Liver (tissue), 10 donors: ENCODE measurements at places on chromosomes 6 and 20. TPM values are rescaled to one million over a fixed set of nuclear protein-coding genes. Genes with fewer than 3 reads are reported as not detected.

GRCh38 chr6:91864911-91865310 lies 1278.0 kb upstream of the MAP3K7 start:
- DNase-seq = no peak
- H3K4me1 ChIP-seq = no peaks in the 10 kb centered on the region
- no peaks in the 10 kb centered on the region for H3K27me3 ChIP-seq
- H3K4me3 ChIP-seq = no peak overlapping the region
- H3K27ac ChIP-seq = no peak overlapping the region
- H3K36me3 ChIP-seq = no peaks in the 10 kb centered on the region

- DNase-seq = peak; percentile 36
- no peak overlapping the region for H3K27ac ChIP-seq
- H3K27me3 ChIP-seq = no peaks in the 10 kb centered on the region
These were observed 197.7 kb downstream of the FAXC start for GRCh38 chr6:99151634-99152346.

- H3K27me3 ChIP-seq = no peaks in the 10 kb centered on the region
- H3K4me1 ChIP-seq = no peaks in the 10 kb centered on the region
- no peak overlapping the region for H3K4me3 ChIP-seq
- DNase-seq = no peak
- no peaks in the 10 kb centered on the region for H3K36me3 ChIP-seq
- H3K27ac ChIP-seq = no peak overlapping the region
These were observed 489.3 kb upstream of the FLRT3 start for GRCh38 chr20:14826543-14827313.

- H3K27ac ChIP-seq = no peak overlapping the region
- H3K4me3 ChIP-seq = no peak overlapping the region
- DNase-seq = no peak
- no peaks in the 10 kb centered on the region for H3K36me3 ChIP-seq
- H3K27me3 ChIP-seq = no peaks in the 10 kb centered on the region
These were observed 13.0 kb downstream of the CFAP61 start for GRCh38 chr20:20065361-20065760.

DNA sequence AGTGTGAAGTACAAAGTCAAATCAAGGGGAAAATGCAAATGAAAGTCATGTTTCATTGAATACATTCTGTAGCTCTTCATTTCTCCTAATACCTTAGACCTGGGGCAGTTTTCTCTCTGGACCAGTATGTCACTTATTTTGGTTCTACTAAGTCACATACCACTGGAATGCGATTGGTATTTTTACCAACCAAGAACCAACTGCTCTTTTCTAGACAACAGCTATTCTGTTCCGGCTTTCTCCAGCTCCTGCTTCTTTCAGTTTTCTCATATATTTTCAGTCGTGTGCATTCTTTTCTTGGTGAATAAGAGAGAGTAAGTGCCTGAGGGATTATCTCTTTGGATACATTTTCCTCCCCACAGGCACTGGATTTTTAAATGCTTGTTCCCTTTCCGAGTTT lies 39.2 kb upstream of the SPACA1 start:
- no peaks in the 10 kb centered on the region for H3K27me3 ChIP-seq
- no peak overlapping the region for H3K27ac ChIP-seq
- no peak for DNase-seq
- no peaks in the 10 kb centered on the region for H3K36me3 ChIP-seq

DNA sequence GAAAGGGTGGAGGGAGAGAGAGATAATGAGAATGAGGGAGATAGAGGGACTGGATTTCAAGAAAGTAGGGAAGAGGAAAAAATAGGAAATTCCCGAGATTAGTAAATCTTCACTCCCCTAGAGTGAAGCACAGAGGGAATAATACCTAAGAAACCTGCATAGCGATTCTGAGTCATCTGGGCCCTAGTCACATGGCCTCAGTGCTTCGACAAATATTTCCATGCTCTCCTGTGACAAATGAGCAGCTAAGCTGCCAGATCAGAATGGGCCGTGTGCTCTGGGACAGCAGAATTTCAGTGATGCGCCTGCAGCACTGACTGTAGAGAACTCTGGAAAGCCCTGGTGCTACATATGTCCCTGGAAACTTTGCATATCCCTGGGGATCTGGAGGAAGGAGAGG lies 48.6 kb upstream of the GRIK2 start:
- H3K4me1 ChIP-seq = no peaks in the 10 kb centered on the region
- H3K27me3 ChIP-seq = no peaks in the 10 kb centered on the region
- DNase-seq = no peak
- no peaks in the 10 kb centered on the region for H3K36me3 ChIP-seq
- no peak overlapping the region for H3K4me3 ChIP-seq

GRCh38 chr6:52409499-52409898 lies 10.6 kb upstream of the EFHC1 start:
- H3K36me3 ChIP-seq = no peaks in the 10 kb centered on the region
- no peak for DNase-seq
- H3K27ac ChIP-seq = no peak overlapping the region

- no peak overlapping the region for H3K4me3 ChIP-seq
- no peak for DNase-seq
- no peak overlapping the region for H3K27ac ChIP-seq
These were observed 487.5 kb downstream of the EPM2A start for GRCh38 chr6:145247692-145248419.

DNA sequence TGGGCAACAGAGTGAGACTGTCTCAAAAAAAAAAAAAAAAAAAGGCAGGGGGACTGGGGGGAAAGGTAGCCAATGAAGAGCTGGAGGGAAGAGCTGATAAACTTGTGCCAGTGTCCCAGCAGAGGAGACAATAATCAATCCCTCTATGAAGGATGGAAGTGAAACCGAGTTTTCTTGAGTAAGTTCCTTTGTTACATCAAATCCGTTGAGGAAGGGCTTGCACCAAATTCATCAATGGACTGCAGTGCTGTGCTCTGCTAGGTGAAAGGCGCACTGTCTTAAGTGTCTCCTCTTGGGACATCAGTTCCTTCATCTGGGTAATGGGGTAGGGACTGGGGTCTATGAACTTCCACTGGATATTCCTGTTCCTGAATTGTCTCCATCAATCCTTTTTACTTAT lies 3.0 kb upstream of the CRIP3 start:
- peaks cover 7% of the 10 kb centered on the region for H3K4me1 ChIP-seq
- H3K27ac ChIP-seq = no peak overlapping the region
- no peaks in the 10 kb centered on the region for H3K36me3 ChIP-seq
- H3K27me3 ChIP-seq = no peaks in the 10 kb centered on the region
- no peak for DNase-seq

DNA sequence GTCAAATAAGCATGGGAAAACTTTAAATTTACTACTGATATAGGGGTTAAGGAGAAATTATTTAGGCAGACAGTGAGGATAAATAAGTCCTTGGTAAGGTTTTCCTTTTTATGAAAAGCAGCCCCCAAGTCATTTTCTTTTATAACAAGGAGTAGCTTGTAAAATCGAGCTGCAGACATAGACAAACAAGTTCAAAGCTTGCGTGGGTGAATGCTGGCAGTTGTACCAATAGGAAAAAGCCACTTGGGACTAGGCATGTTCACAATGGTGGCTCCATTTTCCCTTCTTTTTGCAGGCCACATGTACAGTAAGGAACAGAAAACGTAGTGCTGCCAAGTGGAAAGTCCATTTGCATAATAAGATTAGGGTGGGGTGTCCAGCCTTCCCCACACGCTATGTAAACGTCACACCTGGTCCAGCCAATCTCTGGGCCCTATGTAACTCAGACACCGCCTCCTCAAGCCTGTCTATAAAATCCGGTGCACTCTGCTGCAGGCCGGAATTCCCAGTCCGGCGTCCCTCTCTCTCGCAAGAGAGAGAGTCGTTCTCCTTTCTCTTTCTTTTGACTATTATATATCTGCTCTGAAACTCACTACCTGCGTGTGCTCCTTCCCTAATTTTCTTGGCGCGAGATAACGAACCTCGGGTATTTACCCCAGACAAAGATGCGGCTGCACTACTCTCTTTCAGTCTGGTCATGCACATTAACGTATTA lies 217.1 kb upstream of the MAN1A1 start:
- DNase-seq = no peak
- no peaks in the 10 kb centered on the region for H3K4me1 ChIP-seq
- no peak overlapping the region for H3K27ac ChIP-seq
- peaks cover 1% of the 10 kb centered on the region for H3K36me3 ChIP-seq
- H3K27me3 ChIP-seq = no peaks in the 10 kb centered on the region

- H3K27me3 ChIP-seq = no peaks in the 10 kb centered on the region
- H3K36me3 ChIP-seq = no peaks in the 10 kb centered on the region
- no peak for DNase-seq
- no peak overlapping the region for H3K27ac ChIP-seq
- H3K4me3 ChIP-seq = no peak overlapping the region
These were observed 296.3 kb downstream of the LRFN2 start for GRCh38 chr6:40290816-40291215.

GRCh38 chr6:33848484-33848883 lies 44.7 kb upstream of the MLN start:
- H3K4me3 ChIP-seq = no peak overlapping the region
- DNase-seq = no peak
- H3K27ac ChIP-seq = no peak overlapping the region
- no peaks in the 10 kb centered on the region for H3K36me3 ChIP-seq

DNA sequence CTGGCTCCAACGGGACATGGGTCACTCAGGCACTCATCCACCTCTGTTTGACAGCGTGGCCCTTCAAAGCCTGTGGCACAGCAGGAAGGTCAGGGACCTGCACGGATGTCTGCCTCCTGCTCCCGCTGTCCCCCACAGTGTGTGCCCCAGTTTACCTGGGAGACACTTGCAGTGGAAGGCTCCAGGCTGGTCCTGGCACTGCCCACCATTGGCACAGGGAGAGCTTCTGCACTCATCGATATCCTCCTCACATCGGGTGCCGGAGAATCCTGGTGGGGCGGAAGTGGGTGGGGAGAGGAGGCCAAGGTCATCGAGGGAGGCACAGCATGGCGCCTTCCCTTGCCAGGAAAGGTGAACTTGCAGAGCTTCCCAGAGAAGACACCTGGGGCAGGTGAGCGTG lies 6.9 kb downstream of the NOTCH4 start:
- no peaks in the 10 kb centered on the region for H3K36me3 ChIP-seq
- no peak for DNase-seq
- no peak overlapping the region for H3K27ac ChIP-seq
- H3K4me1 ChIP-seq = no peaks in the 10 kb centered on the region
- no peaks in the 10 kb centered on the region for H3K27me3 ChIP-seq

GRCh38 chr6:43799551-43800297 lies 29.7 kb downstream of the VEGFA start:
- H3K4me1 ChIP-seq = peaks cover 31% of the 10 kb centered on the region
- no peak for DNase-seq
- H3K36me3 ChIP-seq = no peaks in the 10 kb centered on the region
- H3K4me3 ChIP-seq = no peak overlapping the region
- H3K27me3 ChIP-seq = no peaks in the 10 kb centered on the region

DNA sequence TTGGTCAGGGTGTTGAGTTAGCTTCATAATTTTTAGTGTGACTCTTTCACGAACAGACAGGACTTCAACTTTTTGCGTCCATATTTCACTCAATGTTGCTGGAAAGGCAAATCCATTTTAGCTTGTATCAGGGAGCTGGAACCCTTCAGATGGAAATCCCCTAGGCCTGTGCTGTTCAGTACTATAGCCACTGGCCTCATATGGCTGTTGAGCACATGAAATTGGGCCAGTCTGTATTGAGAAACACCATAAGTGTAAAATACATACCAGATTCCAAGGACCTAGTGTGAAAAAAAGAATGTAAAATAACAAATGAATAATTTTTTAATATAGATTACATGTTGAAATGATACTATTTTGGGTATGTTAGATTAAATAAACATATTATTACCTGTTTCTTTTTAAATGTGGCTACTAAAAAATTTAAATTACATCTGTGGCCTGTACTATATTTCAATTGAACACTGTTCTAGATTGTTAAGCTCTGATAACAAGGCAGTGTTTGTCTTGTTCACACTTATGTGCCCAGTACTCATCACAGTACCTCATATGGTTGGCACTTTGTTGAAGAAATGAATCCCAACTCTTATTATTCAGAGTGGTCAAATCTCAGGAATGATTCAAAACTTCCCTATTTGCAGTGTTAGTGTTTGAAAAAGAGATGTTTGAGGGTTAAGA lies 34.3 kb downstream of the CTNNBL1 start:
- peaks cover 56% of the 10 kb centered on the region for H3K4me1 ChIP-seq
- no peaks in the 10 kb centered on the region for H3K27me3 ChIP-seq
- H3K36me3 ChIP-seq = peaks cover under 1% of the 10 kb centered on the region
- H3K4me3 ChIP-seq = no peak overlapping the region
- no peak for DNase-seq

DNA sequence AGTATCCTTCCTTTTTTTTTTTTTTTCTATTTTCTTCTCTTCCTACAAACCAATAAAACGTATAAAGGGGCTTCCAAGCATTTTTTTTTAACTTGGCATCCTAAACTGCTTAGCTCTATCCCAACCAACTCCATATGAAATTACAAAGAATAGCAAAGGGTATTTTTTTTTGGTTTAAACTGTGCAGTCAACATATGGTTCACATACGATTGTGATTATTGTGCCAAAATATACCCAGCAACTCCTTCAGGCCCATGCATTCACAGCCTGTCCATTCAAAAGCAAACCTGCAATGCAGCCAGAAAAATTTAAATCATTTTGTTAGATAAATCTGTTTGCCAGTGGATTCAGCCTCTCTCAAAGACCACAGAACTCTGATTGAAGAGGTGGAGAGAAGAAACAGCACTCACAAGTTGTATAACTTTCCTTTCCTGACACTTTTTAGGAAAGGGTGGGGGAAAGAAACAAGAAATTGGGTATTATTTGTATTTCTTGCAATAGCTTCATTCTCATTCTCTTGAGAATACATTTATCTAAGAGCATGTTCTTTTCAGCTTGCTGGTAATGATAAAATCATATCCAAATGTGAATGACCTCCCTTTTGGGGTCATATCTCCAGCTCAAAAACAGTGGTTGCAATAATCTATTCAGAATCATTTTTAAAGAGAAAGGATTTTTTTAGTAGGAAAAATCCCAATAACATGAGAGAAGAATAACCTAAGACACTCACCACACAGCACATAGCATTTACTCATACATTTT lies 701.3 kb upstream of the CHD6 start:
- H3K27me3 ChIP-seq = no peaks in the 10 kb centered on the region
- H3K4me3 ChIP-seq = no peak overlapping the region
- DNase-seq = no peak
- no peak overlapping the region for H3K27ac ChIP-seq

DNA sequence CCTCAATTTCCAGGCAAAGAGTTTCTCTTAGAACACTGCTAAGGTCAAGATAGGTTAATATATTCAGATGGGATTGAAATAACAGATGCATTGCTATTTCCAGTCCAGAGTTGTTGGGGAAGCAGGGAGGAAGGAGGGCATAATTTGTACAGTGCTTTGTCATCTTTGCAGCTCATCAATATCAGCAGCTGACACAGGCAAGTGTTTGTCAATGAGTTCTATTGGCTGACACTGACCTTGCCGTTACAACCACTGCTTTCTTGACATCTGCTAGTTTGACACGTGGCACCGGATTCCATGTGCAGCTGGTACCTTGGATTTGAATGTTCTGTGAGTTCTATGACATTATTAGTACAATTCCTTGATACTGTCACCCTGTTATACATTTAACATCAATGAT lies 28.0 kb upstream of the MLIP start:
- no peak for DNase-seq
- peaks cover 3% of the 10 kb centered on the region for H3K36me3 ChIP-seq
- no peaks in the 10 kb centered on the region for H3K27me3 ChIP-seq
- H3K4me1 ChIP-seq = no peaks in the 10 kb centered on the region
- H3K27ac ChIP-seq = no peak overlapping the region

Gene UNC5CL
- 18.2 TPM for polyA plus RNA-seq

Gene RPS6KA2
- 5.5 TPM for polyA plus RNA-seq

Gene MICAL1
- 1.8 TPM for polyA plus RNA-seq

Gene KCNK16
- polyA plus RNA-seq = not detected

Gene PNISR
- polyA plus RNA-seq = 9.8 TPM
